ENCODE measurements at places on chromosomes 16 and 17.

- no peak for DNase-seq
Observed at GRCh38 chr16:3514621-3515020, 13.8 kb downstream of the CLUAP1 start.

GRCh38 chr16:3096362-3096761 lies 2.7 kb downstream of the ZSCAN10 start:
- no peak for DNase-seq

DNA sequence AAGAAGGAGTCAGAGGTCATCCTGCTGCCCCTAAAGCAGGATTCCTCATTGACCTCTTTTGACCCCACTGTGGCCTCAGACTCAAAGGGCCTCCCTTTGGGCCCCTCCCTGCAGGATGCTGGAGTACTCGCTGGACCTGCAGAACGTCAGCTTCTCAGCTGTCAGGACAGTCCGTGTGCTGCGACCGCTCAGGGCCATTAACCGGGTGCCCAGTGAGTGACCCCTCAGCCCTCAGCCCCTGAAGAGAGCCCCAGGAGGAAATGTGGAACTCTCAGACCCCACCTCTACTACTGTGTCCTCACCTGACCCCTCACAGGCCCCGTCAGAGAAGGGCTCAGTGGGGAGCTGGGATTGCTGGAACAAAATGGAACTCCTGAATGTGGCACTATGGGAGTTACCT lies 9.1 kb downstream of the CACNA1G start:
- no peak for DNase-seq

DNA sequence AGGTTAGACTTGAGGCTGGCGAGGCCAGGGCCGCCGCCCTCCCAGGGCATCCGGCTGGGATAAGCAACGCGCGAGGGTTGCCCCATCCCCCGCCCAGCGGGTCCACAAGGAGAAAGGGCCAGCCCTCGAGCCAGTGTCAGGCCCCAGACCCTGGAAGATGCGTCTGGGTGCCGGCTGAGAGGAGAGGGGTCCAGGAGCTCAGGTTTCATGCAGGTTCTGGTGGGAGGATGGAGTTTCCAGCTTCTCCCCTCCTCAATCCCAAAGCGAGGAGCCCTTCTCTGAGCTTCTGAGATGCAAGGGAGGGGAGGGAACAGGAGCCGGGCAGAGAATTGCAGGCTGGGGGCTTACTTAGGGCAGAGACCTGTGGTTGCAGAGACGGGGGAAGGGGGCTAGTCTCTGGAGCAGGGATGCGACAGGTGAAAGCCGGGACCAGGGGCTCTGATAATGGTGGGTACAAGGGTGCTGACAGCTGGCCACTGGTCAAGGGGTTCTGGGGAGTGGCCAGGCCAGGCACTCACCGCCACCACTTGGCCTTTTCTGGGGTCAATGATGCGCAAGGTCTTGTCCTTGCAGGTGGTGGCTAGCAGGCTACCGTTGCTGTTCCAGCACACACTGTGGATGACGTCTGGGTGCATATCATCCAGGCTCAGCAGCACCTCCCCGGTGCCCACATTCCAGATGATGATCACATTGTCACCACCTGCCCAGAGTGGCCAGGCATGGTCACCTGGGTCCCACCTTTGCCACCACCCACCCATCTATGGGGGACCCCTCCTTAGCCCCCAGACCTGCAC lies 4.2 kb downstream of the CORO6 start:
- no peak for DNase-seq

- no peak for DNase-seq
Observed at GRCh38 chr17:36599546-36600250, 1.7 kb upstream of the MRM1 start.

- no peak for DNase-seq
Observed at GRCh38 chr17:47301161-47301560, 22.6 kb upstream of the EFCAB13 start.

DNA sequence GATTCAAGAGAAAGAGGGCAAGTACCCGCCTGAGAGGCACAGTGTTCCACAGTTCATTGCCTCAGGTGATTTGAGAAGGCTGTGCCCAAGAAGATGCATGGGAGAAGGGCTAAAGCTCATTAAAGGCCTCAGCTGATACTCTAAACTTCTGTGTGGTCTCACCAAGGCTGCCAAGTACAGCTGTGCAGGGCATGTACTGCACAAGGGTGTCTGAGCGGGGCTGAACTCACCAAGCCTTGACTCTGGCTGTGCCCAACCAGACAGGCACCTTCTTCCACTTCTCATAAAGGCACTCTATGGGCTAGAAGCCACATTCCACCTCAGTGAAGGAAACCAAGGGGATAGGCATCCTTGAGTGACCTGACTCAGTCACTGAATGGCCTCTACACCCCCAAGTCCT lies 12.7 kb downstream of the LRRC75A start:
- DNase-seq, result no peak

DNA sequence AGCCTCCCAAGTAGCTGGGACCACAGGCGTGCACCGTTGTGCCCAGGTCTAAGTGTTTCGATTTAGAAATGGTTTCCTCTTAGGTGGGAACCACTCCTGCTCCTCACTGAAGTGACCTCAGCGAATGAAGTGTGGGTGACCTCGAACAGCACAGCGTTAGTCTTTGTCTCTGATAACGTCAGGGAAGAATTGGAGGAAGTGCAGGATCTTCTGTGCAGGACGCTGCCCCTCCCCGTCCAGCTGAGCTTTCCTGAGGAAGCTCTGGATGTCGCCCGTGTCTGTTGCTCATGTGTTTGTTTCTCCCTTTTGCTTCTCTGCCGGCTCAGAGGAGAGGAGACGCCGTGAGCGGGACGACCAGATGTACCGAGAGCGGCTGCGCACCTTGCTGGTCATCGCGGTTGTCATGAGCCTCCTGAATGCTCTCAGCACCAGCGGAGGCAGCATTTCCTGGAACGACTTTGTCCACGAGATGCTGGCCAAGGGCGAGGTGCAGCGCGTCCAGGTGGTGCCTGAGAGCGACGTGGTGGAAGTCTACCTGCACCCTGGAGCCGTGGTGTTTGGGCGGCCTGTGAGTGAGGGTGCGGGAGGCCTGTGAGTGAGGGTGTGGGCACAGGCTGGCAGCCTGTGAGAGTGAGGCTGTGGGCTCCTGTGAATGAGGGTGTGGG lies 15.6 kb downstream of the SPG7 start:
- DNase-seq, result no peak

GRCh38 chr16:12046651-12047050 lies 70.1 kb downstream of the SNX29 start:
- DNase-seq, result no peak

DNA sequence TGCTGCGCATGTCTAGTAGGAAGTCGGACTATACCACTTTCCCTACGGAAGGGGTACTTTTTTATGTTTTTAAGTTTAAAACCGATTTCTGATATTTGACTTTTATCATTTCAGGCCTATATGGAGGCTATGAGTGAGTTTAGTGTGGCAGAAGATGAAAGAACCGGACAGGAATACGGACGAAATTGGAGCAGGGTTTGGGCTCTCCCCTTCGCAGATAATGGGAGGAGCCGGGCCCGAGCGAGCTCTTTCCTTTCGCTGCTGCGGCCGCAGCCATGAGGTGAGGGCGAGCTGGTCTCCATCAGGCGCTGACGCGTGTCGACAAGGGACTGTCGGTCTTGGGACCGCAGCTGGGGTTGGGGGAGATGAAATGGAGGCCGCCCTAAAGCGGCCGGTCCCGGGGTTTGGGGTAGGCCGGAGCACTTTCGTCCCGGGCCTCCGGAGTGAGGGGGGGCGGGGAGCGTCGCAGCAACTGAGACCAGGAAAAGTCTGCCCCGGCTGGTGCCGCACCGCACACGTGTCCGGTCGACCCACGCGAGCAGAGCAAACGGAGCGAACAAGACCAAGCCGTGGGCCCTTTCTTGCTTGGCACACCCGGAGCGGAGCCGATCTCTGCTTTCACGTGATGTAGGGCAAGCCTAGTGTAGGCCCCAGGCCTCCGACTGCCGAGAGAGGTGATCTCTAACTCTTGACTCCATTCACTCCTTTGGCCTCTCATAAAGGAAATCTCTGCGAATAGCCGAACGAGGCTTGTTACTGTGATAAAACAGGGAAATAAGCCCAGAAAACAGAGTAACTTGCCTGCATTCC lies at the start of gene RPL19:
RPL19 (plus strand) TSS at position 214 of the 810 bp plus-strand sequence; CDS start at position 276, 62 bp downstream.
- DNase-seq, result no peak

DNA sequence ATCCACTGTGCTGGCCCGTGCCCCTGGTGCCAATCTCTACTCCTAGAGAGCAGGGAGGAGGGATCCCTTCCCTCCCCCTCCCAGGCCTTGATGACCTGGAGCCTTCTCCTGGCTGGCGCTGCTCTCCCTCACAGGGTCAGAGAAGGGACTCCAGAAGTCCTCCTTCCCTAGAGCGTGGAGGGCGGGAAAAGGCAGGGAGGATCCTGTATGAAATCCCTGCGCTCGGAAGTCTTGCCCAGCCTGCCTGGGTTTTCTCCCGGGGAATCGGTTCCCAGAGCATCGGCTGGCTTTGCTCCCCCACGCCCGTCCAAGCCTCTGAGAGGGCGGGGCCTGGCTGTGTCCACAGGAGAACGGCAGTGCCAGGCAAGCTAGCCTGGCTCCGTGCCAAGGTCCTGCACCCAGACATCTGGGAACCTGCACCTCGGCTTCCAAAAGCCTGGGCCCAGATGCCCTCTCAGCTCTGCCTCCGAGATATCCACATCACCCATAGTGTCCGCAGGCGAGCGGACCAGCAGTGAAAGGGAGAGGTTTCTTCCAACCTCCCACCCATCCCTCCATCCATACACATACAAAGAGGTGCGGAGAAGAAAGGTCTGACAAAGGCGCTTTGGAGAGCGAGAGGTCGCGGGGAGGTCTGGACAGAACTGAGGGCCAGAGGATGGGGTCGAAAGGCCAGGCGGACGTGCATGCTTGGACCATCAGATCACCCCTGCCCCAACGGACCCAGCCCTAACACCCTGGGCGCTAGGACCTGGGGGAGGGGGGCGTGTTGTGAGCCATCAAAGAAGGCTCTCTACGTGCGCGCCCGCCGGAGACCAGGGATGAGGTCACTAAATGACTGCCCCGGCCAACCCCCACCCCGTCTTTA lies 1.1 kb downstream of the MPP2 start:
- DNase-seq, result no peak

- no peak for DNase-seq
Observed at GRCh38 chr17:42590886-42591285, 13.4 kb upstream of the PSMC3IP start.

DNA sequence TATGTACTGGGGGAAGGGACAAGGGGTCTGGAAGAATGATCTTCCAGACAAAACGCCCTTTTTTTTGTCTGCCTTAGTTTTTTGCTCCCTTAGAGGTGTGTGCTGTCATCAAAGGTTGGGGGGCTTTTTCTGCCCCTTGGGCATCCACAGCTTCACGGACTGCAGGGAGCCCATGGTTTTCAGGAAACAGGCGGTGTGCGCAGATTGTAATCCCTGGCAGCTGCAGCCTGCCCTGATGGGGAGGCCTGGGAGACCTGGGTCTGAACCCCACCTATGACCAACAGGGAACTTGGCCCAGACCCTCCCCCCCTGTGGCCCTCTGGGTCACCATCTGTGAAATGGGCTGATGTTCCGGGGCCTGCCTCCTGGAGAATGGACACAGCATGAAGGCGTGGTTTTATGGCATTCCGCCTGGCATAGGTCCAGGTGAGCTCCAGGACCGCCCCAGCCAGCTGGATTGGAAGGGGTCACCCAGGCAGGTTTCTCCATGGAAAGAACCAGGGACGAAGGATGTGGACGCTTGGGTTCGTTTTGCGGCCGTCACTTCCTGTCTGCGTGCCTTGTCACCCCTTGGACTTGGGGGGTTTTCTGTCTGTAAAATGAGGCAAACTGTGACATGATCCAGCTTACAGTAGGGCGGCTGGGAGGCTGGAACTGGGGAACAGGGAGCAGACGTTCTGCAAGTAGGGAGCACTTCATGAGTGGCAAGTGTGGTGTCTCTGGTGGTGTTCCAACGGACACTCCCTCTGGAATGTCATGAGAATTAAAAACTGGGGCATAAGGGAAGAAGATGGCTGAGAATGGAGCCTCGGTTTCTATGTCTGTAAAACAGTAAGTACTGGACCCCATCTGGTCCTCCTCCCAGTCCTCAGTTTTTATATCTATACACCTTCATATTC lies 1.5 kb downstream of the CPNE2 start:
- no peak for DNase-seq

DNA sequence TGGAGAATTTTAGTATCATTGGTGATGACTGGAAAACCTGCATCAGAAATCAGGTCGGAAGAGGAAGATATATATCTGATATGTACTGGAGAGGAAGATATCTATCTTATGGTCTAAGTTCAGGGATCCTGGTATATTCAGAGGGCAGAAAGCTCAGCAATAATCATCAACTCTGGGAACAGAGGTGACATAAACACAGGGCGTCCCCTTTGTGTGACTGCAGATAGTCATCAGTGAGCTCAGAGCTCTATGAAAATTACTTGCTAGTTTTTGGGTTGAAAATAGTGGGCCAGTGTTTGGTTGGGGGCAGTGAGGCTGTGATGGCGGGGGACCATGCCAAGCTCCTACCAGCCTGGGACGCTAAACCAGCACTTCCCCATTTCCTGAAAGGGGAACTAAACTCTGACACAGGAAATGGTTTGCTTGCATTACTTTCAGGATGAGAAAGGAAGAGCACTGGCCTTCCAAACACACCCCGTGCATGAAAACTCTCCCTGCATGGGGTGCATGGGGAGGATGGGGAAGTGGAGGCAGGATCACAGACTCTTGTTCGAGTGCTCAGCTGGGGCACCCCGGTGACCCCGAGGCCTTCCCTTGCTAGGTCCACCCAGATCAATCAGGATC lies 15.8 kb downstream of the NOD2 start:
- no peak for DNase-seq

- no peak for DNase-seq
Observed at GRCh38 chr17:17693253-17694168, 12.3 kb downstream of the RAI1 start.

DNA sequence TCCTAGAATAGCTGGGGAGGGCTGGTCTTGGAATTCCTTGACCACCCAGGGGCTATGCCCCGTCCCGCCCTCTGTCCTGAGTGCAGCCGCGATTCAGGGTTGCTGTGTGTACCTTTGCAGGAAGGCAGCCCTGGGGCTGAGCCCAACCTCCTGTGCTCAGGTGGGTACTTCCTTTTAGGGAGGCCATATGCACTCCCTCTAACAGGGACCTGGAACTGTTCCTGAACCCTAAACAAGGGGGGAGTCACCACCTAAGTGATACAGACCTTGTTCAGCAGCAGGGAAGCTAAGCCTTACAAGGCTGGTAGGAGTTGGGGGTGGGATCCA lies 24.6 kb downstream of the LLGL2 start:
- no peak for DNase-seq

DNA sequence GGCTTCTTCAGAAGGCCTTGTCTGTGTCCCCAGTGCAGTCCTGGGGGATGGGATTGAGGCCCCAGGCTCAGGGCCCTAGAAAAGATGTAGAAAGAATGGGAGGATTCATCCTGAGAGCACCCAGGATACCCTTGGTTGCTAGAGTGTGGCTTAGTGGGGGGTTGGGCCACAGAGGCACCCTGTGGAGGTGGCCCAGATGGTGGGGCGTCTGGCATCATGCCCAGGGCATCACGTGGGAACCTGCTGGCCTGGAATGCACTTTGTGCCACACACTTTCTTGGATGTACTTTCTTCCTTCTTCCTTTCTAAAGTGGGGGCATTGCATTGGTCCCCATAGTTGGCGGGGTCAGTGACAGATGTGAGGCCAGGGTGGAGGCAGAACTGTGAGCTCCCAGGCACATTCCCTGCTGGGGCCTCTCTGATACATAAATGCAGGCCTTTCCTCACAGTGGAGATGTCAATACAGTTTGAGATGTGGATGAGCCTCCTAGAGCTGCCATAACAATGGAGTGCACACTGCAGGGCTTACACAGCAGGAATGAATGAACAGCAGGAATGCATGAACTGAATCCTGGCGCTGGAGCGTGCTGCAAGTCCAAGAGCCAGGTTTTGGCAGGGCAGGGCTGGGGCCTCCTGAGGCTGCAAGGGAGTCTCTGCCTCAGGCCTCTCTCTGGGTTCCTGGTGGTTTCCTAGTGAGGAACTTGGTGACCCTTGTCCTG lies 43.3 kb downstream of the MGAT5B start:
- no peak for DNase-seq

GRCh38 chr17:81398176-81398831 lies 3.0 kb downstream of the BAHCC1 start:
- no peak for DNase-seq

Data from cortex of kidney (tissue), 1 donor.